Hematopoietic multipotent progenitor cell treated with erythropoietin and hydrocortisone succinate and interleukin-3 and kit ligand, for 4 days (in vitro differentiated cells): ENCODE measurements at places on chromosomes 1 and 21.
A peak's percentile ranks its signal among the peaks of the same experiment; 100 is the strongest.

GRCh38 chr1:48552420-48552819 is 80.4 kb upstream of the SPATA6 start:
- DNase-seq = peak; percentile 6

- DNase-seq = no peak
Observed at GRCh38 chr1:245375789-245376460, 221.1 kb downstream of the KIF26B start.

GRCh38 chr1:87816646-87817045 is 488.0 kb downstream of the LMO4 start:
- no peak for DNase-seq

- peak; percentile 50 for DNase-seq
Observed at GRCh38 chr1:24683713-24684162, 40.6 kb downstream of the SRRM1 start.

DNA sequence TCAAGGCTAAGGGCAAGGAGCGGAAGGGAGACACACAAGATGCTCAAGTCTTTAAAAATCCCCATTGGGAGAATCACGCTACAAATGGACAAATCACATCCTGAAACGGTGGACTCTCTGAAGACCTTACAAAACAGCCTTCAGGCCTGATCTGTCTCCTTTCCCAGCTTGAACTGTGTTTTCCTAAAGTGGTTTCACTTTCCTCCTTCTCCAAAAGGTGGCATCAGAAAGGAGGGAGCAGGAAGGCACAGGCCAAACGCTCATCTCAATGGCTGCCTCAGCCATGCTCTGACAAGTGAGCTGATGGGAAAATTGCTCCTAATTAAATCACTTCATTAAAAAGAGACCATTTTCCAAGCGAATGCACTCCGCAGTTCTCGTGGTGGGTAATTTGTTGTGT is 47.7 kb downstream of the UTP25 start:
- DNase-seq = no peak

GRCh38 chr21:44867464-44867863 is 6.0 kb downstream of the PTTG1IP start:
- no peak for DNase-seq

DNA sequence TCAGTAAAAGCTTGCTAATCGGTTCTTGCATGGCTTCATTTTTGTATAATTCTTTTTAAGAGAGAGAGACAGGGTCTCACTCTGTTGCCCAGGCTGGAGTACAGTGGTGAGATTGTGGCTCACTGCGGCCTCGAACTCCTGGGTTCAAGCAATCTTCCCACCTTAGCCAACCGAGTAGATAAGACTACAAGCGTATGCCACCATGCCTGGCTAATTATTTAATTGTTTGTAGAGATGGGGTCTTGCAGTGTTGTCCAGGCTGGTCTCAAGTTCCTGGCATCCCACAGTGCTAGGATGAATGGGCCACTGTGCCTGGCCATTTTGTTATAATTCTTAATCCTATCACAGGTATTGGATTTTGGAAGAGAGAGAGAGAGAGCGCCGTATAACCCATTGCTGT is 23.4 kb downstream of the RCAN3 start:
- DNase-seq = no peak

DNA sequence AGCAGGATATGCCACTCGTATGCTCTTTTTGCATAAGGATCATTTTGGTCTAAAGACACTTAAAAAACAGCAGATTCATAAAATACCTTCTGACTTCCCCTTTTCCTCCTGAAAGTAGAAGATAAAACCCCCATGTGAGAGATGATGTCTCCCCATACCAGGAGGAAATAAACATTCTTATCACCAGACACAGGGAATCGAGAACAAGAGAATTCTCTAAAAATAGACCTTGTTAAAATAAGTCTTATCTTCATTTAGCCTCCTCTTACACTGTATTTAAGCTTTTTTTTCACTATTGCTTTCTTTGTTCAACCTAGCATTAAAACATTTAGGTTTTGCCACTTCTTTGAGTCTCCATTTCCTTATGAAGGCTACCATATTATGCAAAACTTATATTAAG is 709.3 kb downstream of the KCNT2 start:
- DNase-seq = peak; percentile 94

- DNase-seq = no peak
Observed at GRCh38 chr1:87268111-87268510, 60.6 kb upstream of the LMO4 start.

DNA sequence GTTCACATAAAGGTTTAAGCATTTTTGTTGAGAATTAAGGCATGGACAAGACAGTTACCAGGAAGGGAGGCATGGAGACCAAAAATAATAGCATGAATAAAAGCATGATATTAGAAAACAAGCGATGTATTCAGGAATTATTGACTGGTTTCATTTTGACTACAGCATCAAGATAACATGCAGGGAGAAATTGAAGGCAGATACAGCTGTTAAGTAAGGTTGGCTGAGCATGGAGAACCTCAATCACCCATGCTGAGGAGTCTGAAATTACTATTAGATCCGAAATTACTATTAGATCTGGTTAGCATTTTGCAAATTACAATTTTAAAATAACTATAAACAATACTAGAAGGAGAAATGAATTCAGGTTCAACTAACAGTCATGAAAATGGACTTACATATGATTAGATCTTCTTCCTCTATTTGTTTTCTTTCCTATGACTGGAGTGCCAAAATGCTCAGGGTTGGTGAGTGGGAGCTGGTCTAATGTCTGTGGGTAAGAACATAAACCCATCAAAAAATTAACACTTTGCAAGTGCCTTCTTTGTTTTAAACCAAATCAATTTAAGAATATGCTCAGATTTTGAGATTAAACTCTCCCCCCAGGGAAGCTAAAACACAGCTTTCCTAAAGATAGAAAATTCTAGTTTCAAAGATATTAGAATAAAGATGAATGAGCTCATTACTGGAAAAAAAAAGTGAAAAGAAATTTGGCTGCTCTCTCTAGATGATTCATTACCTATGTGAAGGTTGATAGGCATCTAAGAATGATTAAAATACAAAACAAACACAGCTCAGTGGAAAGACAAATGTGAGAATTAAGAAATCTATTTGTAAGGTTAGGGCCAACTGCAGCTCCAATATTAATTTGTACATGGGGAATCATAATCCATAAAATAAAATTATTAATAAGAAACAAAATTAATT is 81.7 kb downstream of the ARID4B start:
- DNase-seq = peak; percentile 41

DNA sequence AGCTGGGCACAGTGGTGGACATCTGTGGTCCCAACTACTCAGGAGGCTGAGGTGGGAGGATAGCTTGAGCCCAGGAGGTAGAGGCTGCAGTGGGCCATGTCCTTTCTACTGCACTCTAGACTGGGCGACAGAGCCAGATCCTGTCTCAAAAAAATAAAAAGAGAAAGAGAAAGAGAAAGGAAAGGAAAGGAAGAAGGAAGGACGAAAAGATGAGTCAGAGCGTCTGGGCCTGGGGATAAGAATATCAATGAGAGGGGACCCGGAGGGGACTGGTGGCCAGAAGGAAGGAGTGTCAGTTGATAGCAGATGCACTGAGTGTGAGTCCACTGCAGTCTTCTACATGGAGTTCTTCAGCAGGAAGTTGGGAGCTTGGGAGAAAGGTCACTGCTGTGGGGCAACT is 75.6 kb downstream of the SYT6 start:
- DNase-seq = peak; percentile 81

DNA sequence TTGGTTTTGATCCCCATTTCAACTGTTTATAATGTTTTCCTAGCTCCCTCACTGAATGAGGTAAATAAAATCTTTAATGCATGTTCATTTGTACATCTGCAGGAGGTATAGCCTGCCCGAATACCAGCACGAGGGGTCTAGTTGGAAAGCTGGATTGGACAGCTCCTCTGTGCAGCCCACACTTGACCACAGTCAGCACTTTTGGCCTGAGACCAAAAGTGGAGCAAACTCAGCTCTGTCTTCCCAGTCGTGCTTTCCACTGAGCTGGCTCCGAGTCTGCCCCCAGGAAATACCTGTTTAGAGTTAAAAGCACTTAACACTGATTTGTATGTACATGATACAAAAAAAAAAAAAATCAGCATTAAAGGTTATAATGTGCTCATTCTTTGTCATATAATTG is 224.4 kb downstream of the DSCAM start:
- no peak for DNase-seq

DNA sequence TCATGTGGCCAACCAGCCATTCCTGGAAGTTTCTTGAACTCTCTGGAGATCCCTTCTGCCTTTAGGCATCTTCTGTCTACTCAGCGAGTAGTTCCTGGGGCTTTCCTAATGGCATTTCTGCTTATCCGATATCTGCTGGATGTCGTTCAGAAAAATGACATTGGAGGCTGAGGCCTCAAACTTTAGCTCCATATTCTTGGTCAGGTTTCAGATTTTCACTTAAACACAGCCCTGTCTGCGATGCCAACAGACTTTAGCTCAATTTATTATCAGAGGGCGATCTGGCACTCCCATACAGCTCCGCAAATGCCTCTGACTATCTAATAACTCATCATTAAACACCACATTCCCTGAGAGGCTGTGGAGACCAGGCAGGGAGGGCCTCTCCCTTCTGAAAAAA is 46.3 kb upstream of the ETS2 start:
- no peak for DNase-seq

DNA sequence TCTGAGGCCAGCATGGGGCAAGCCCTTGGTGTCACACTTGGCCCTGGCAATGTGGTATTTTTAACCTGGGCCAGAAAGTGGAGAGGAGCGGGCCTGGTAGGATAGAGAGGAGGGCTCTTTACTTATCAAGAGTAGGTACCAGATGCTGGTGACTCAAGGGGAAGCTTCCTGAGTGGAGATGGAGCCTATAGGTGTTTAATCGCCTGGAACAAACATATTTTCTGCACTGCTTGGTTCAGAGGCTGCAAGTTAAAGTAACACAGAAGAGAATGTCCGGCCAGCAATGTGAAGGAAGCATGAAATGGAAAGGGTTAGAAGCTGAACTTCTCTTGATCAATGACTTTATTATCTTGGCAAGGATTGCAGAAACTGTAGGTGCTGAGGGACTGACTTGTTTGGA is 74.3 kb downstream of the DDR2 start:
- DNase-seq = no peak

DNA sequence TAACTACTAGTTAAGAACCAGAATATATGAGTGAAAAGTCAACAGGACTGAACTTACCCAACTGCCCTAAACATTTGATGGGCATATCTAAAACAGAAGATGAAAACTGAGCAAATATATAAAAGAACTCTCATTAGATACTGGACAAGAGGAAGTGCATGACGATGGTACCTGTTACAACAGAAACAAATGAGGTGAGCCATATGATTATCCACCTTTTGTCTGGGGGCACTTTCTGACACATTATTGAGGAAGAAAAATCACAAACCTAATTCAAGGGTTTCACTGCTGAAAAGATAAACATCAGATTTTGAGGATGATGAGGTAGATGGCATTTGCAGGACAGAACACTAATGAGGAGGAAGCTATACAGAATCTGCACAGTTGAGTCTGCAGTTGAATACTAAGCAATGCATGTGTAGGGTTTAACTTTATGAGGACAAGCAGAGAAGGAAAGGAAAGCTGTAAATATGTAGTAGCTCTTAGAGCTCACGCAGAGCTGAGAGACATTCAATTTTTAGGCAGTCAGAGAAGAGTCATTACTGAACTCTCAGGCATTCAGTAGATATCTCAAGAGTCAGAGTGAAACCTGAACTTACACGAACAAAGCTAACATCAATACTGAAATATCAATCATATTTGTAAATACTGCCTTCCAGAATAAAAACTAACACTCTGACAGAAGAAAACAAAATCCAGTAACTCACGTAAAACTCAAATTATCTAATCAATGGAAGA is 262.1 kb downstream of the AKT3 start:
- DNase-seq = no peak

- DNase-seq = no peak
Observed at GRCh38 chr1:92834617-92835016, 2.8 kb downstream of the RPL5 start.

DNA sequence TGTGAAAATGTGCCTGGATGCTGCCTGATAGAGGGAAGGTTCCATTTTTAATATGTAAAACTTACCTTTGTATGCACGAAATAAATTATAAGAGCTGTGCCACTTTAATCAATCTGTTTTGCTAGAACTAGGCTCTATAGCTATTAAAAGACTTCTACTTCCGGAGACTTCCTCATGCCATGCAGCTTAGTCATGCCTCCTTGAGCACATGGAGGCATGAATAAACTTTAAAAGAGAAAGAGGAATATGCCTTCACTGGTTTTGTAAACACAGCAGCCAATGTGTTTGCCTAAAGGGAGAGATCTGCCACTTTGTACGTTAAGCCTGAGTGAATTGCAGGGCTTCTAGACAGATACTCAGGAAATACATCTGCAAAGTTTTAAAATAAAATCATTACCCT is 604.6 kb downstream of the LRRIQ3 start:
- DNase-seq = peak; percentile 41

- DNase-seq = no peak
Observed at GRCh38 chr21:44757731-44758130, 43.9 kb downstream of the UBE2G2 start.

DNA sequence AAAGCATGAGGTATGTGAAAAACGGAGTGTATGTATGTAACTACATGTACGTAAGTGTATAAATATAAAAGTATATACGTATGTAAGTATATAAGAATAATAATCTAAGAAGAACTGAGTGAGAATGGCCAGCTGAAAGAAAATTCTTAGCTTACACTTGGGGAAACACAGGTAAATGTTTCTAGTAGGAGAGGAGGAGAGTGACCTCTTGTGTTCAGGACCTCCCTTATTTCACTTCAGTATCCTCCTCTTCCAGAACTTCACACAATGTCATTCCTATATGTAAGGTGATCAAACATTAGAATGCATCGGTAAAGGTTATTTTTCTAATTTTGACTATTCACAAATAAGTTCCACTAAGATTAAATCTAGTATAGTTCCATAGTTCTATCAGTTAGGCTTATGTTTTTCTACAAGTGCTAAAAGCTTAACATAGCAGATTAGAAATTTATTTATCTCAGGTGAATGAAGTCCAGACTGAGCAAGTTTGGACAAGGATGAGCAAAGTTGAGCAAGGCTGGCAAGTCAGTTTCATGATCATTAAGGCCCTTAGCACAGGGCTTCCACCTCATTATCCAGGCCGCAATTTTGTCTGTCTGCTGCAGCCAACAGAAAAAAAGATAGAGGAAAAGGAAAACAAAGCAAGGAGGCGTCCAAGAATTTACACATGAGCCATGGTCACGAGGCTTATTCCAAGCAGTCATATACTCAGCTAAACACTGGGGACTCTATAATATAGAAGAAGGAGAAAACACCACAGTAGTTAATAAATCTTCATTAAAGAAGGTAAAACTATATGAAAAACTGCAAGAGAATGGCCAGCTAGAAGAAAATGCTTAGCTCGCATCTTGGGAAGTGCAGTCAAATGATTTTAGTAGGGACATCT is 7.1 kb upstream of the MROH9 start:
- no peak for DNase-seq

DNA sequence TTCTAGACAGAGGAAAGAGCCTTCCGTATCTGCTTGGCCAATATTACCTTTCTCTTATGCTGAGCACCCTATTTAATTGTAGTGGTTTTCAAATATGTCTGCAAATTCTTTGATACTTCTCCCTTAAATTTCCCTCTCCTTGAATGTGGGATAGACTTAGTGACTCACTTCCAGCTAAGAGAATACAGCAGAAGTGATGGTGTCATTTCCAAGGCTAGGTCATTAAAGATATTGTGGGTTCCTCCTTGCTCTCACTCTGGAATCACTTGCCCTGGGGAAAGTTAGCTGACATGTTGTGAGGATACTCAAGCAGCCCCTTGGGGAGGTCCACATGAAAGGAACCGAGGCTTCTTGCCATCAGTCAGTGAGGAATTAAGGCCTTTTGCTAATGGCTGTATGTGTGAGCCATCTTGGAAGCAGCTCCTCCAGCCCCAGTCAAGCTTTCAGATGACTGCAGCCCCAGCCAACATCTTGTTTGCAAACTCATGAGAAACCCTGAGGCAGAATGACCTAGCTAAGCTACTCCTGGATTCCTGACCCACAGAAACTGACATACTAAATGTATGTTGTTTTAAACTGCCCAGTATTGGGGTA is 8.1 kb upstream of the CITED4 start:
- no peak for DNase-seq
